Skeletal muscle cell (primary cell): ENCODE measurements at places on chromosomes 12 and 14.

- no peak for DNase-seq
These were observed 56.7 kb downstream of the PPFIBP1 start for GRCh38 chr12:27580561-27581330.

- DNase-seq, result no peak
These were observed 589.8 kb upstream of the ATP2B1 start for GRCh38 chr12:90298289-90298948.

DNA sequence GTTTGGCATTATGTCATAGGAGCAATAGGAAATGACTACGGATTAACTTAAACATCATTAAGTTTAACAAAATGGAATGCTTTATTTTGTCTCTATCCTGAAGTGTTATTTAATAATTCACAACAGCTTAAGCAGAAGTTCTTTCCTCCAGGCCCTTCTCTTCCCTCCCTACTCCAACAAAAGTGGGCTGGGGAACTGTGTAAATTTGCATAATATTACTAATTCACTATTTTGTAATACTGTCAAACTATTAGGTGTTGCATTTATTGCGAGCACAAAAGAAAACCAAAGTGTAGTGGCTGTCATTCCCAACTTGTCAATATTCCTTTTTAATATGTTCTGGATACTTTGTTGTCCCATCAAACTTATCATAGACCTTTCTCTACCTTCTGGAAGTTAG lies 69.8 kb downstream of the ATG14 start:
- DNase-seq, result no peak

- no peak for DNase-seq
These were observed 115.4 kb upstream of the PPFIA2 start for GRCh38 chr12:81874586-81874985.

DNA sequence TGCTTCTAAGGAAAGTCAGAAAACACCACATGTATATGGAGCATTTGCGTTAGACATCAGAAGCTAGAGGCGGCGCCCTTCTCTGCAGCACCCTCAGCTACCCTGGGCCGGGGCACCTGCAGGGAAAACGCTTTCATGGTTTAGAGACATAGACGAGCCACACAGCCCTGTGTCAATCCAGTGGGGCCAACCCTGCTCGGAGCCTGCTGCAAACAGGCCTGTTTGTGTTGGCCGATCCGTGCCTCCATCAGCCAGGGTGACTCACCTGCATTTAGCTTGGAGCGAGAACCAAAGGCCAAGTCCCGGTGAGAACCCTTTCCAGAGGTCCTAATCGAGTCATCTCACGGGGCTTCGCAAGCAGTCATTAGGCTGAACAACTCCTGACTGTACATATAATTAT lies 19.5 kb upstream of the FZD10 start:
- no peak for DNase-seq

GRCh38 chr12:75725521-75726111 lies 214.2 kb upstream of the KRR1 start:
- no peak for DNase-seq

DNA sequence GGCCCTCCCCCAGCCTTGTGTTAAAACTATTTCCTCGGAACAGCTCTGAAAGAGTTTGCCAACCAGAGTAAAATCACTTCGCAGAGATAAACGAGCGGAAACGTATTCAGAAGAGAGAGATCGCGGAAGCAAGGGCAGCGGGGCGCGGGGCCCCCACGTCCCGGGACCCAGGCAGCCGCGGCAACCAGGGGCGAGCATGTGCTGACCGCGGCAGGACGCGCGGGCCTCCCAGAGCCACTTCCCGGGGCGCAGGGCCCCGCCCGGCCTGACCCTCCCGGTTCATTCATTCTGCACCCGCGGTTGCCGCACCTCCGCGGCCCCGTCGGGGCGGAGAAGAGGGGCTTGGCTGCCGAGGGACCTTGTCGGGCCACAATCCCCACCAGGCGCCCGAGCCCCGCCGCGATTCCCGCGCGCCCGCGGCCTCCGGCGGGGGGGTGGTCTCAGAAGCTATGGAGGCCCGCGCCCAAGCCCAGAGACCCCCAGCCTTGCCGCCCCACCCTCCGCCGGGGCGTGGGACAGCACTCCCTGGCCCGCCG lies 598 bp downstream of the UBE2N start:
- no peak for DNase-seq

DNA sequence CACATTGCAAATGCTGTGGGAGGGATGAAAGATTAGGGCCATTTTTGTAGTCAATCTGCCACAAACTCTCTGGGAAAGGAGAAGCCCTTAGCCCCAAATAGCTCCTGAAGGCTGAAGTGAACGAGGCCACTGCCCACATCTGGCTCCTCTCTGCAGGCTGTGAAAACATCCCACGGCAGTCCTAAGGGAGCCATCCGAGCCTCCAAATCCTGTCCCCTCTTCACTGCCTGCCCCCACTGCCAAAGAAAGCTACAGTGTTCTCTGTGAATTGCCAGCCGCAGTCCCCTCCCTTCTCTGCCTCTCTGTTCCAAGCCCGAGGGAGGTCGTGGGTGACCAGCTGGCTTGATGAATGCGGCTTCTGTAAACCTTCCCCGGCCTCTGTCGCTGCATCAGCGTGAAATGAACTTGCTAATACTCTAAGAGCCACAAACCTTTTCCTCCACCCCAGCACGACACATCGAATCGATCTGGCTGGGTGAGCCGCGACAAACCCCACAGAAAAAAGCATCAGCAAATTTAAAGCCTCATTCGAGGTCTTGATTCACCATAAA lies 180.7 kb upstream of the NRXN3 start:
- DNase-seq, result no peak

- DNase-seq, result no peak
These were observed 890 bp upstream of the KIF26A start for GRCh38 chr14:104137297-104138097.

DNA sequence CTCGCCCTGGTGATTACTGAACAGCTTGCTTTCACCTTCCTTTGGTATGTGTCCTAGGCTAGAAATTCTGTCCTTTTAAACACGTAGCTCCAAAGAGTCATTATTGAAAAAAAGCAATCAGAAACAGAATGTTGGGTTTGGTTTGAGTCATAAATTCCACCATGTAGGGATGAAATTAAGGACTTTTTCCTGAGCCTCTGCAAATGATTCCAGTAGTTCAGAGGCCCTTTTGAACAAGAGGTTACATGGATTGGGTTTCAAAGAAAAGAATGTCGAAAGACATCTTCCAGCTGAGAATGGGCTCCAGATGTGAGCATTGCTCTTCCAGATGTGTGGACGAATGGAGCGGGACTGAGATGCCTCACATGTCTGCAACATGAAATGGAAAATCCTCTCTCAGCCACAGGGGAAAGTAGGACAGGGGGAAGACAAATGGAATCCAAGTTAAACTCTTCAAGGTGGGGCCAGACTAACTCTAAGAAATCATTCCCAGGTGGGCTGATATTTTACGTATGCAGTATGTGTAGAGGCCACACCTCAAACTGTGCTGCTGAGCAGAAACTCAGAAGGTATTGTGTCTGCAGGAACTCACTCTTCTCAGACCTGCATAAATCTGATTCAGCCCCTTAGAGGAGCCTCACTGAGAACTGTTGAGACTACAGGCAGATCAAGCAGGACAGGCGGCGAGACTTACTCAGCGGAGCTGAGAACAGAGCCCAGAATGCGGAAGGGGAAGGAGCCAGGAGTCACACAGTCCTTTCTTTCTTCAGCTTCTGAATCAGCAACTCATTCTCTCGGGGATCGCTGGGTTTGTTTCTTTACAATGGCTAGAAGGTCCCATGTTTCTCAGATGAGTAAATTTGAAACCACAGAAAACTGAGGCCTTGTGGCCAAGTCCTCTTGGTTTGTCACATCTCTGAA lies 23.3 kb upstream of the EMP1 start:
- peak; percentile 90 for DNase-seq

- peak; percentile 89 for DNase-seq
These were observed at the start of gene TRAFD1 for GRCh38 chr12:112125250-112125999. Gene TRAFD1, plus strand, starts transcription at chr12:112125560. Its CDS starts 4,963 bp downstream, at chr12:112130523.

DNA sequence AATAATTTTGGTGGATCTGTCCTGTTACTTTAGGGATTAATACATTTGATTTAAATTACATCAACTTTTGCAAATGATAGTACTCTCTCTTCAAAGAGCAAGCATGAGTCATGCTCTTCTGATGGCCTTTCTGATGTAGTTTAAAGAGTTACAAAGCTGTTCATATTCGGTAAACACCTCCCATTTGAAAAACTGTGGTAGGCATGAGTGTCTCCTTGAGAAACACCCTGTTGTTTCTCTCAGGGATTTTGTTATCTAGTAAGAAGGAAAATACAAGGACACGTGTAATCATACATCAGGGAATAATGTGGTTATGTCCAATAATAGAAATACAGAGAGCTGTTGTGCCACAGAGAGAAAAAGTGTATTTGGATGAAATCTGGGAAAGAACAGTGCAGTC lies 53.3 kb upstream of the E2F7 start:
- no peak for DNase-seq

- DNase-seq, result no peak
These were observed 21.7 kb upstream of the VRTN start for GRCh38 chr14:74326369-74327152.

DNA sequence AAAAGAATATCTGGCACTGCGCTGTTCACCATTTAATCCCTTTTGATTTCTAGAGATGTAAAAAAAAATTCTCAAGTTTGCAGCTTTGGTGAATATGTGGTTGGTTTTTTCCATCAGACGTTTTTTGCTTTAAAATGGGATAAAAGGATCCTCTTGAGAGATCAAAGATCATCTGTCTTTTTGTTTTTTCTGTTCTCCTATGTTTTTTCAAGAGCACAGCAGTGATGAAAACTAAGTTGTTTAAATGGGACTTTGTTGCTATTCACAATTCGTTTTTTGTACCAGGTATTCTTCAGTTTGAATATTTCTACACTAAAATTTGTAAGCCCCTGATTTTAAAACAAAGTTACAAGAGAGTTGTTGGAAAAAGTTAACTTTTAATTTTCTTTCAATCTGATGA lies 29.7 kb upstream of the REP15 start:
- no peak for DNase-seq

GRCh38 chr14:45810152-45810872 lies 557.3 kb upstream of the MIS18BP1 start:
- DNase-seq, result no peak

DNA sequence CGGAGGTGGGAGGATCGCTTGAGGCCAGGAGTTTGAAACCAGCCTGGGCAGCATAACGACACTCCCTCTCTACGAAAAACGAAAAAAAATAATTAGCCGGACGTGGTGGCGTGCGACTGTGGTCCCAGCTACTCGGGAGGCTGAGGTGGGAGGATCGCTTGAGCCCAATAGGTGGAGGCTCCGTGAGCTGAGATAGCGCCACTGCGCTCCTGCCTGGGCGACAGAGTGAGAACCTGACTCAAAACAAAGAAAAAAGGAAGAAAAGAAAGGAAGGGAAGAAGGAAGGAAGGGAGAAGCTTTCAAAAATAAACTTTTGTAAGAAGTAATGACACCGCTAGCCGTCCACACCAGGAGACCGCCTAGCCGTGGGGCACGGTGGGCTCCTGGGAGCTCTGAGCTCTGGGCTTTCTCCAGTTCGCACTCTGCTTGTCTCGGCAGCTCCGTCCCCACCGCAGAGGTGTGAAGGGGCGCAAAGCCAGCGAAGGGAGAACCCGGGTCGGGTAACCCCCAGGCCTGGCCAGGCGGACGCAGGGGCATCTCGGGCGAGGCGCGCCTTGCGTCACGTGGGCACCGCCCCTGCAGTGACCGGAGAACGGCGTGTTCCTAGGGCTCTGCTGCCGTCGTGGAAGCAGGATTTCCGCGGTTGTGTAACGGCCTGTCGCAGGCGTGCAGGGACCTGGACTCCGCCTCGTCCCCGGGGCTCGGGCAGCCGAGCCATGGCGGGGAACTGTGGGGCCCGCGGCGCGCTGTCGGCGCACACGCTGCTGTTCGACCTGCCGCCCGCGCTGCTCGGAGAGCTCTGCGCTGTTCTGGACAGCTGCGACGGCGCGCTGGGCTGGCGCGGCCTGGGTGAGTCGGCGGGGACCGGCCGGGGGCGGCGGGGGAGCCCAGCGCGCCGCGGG lies at the start of gene IRAK3:
Gene IRAK3 (plus strand): TSS at position 631 of the 902 bp plus-strand sequence. CDS start 86 bp downstream, at position 717.
- peak; percentile 15 for DNase-seq

GRCh38 chr12:67512061-67512460 lies 136.5 kb upstream of the DYRK2 start:
- no peak for DNase-seq

DNA sequence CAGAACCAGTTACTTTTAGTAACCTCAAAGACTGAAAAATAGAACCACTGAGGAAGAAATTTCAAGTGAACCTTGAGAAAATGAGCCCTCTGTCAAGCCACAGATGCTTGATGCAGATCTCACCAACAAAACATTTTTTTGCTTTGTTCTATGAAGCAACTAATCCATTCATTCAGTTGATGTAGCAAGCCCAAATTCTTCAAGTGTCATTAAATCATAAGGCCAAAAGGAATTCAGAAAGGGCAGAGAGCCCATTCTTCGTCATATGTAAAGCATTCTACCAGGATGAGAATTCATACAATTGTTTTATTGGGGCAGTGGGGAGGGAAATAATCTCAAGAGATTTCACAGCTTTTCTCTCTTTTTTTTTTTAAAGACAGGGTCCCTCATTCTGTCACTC lies 218.0 kb upstream of the RGS6 start:
- DNase-seq, result peak; percentile 75

GRCh38 chr12:57983146-57983857 lies 41.9 kb downstream of the ATP23 start:
- peak; percentile 17 for DNase-seq
